ENCODE measurements at places on chromosomes 5 and 9.
A peak's percentile ranks its signal among the peaks of the same experiment; 100 is the strongest.

GRCh38 chr9:19156026-19156474 is 28.8 kb upstream of the PLIN2 start:
- no peak for DNase-seq

DNA sequence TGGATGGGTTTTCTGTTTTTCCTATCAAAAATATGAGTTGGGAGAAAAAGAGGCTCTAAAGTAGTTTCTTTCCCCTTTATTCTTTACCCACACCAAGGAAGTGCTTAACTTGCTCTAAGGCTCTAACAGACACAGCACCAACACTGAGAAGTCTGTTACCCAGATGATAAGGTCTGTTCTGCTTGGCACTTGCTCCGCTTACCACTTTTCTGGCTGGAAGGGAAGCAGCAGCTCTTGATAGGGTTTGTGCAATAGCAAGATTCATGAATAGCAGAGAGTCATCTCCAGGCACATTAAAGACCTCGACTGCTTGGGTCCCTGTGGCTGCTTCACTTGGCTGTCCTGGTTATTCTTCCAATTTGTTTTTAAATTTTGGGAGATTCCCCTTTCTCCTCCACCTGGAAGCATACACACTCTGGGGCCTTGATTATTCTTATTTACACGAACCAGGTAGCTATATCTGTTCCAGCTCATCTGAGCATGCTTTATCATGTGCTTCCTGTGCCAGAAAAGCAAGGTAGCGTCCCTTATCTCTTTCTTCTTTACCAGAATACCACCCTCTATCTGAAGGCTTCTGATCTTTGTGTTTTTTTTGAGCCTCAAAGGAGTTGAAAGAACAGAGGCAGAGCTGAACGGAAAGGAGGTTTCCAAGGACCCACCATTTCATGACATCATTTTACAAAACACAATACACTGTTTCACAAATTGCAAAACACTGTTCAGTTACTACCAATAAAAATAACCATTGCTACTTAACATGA is 24.8 kb downstream of the PPP3R2 start:
- DNase-seq = no peak

- DNase-seq = peak; percentile 41
These were observed 183.1 kb downstream of the TRIO start for GRCh38 chr5:14326035-14326903.

DNA sequence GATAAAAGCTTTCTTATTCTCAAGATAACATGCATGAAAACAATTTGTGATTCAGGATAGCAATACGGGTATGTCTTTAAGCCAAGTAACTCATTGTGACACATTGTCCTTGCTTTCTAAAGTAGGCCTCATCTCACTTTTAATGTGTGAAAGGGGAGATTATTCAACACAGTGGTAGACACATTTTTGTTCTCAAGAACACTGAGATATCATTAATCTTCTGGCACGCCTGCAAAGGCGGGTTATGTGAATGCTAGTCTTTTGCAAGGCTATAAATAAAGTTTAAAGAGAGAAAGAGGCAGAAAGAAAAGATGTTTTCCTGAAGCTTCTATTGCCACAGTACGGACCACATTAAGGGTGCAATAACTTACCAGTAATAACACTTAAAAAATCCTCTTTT is 181.8 kb upstream of the MEF2C start:
- DNase-seq = no peak

DNA sequence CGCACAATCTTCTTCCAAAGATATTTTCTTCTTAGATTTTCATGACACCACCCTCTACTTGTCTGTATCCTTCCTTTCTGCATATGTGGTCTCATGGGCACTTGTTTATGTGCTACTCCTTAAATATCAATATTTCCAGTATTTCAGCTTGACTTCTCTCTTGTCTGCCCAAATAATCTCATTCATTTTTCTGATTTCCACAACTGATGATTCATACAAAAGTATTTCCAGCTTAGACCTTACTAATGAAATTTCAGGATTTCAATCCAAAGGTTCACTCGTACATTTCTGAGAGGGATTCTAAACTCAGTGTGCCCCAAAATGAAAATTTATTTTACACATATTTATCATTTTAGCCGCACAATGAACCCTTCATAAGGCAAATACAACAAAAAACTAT is 928.9 kb upstream of the C9orf72 start:
- DNase-seq = no peak

GRCh38 chr9:77375956-77376532 is 198.7 kb downstream of the VPS13A start:
- no peak for DNase-seq

DNA sequence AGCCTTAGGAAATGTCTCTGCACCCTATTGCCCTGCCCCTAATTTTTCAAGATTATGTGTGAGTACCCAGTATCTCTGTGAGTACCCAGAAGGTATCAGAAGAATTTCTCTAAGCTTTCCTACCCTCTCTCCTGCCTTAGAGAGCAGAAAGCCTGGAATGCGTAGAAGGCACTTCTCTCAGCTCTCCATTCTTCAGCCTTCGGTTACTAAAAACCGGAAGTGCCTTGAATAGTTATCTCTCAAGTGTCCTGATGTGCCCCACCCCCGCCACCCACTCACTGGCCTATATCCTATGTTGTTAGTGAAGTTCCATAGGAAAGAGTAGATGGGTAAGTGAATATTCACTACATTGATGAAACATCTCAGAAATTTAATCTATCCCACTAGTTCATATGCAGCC is 210.7 kb upstream of the CDH10 start:
- no peak for DNase-seq

DNA sequence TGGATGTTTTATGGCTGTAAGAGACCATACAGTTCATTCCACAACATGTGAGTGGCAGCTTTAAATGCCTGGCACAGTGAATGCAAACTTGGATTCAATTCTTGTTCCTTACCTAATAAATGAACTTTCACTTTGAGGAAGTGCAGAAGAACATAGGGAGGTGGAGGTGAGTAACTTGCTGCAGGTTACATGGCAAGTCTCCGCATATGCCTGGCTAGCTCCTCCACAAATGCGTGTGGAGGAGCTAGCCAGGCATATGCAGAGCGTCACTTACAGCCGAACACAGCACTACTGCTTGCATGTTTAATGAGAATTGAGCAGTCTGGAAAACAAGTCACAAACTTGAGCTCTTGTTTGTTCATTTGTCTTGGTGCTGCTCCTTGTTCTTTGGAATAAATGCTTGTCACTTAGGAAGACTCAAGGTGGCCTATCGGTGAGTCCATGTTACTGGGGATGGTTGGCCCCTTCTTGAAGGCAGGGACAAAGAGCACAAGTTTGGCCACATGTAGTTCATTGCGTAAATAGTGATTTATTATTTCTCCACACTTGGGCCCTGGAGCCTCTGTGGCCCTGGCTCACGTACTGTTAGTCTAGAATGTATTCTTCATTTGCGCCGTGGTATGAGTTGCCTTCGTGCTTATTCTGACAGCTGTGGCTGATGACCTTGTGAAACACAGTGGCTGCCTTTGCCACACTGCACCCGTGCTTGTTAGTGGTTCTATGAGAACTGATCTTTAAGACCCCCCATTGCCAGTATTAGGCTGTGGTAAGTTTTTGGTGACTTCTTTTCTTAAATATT is 3.1 kb downstream of the ISOC1 start:
- DNase-seq = no peak

DNA sequence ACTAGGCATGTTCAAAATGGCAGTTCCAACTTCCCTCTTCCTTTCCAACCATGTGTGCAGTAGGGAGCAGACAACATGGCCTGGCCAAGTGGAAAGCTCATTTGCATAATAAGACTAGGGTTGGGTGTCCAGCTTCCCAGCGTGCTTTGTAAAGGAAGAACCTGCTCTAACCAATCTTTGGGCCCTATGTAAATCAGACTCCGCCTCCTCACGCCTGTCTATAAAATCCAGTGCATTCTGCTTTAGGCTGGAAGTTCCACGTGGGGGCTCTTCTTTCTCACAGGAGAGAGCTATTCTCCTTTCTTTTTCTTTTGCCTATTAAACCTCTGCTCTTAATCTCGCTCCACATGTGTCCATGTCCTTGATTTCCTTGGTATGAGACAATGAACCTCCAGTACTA is 83.4 kb downstream of the GCNT1 start:
- DNase-seq = peak; percentile 58

GRCh38 chr5:59760785-59761348 is 132.7 kb downstream of the PDE4D start:
- no peak for DNase-seq

DNA sequence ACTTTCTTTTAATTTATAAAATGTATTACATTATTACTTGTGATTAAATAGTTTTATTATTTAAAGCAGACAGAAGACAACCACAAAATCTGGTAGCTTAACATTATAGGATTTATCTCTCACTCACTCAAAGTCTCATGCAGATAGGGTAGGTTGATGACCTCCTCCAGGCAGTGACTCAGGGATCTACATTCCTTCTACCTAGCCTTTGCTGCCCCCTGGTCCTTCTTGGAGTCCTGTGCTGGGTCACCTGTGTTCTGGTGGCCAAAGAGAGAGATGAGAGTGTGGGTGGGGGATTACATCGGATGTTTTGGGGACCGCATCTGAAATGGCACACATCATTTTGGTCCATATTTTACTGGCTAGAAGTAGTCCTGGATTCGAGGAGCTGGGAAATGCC is 95.7 kb upstream of the CTSL start:
- no peak for DNase-seq

DNA sequence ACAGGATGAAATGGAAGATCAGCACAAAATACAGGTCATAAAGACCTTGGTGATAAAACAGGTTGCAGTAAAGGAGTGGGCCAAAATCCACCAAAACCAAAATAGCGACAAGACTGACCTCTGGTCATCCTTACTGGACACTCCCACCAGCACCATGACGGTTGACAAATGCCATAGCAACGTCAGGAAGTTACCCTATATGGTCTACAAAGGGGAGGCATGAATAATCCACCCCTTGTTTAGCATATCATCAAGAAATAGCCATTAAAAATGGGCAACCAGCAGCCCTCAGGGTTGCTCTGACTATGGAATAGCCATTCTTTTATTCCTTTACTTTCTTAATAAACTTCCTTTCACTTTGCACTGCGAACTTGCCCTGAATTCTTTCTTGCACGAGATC is 6.0 kb upstream of the NDUFB6 start:
- no peak for DNase-seq

DNA sequence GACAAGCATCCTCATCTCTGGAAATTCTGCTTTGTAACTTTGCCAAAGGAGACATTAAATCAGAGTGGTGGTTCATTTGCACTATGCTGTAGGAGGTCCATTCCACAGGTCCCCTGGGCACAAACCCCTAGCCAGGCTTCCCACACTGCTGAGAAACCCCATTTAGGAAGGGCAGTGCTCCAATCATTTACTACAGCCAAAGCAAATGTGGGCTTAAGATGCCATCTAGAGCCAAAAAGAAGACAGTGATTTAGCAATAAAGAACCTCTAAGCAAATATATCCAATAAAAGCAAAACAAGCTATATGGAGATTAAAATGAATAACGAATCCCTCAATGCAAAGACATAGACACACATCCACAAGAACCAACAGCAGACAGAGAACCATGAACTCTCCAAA is 129.0 kb upstream of the ALDH1B1 start:
- DNase-seq = no peak

DNA sequence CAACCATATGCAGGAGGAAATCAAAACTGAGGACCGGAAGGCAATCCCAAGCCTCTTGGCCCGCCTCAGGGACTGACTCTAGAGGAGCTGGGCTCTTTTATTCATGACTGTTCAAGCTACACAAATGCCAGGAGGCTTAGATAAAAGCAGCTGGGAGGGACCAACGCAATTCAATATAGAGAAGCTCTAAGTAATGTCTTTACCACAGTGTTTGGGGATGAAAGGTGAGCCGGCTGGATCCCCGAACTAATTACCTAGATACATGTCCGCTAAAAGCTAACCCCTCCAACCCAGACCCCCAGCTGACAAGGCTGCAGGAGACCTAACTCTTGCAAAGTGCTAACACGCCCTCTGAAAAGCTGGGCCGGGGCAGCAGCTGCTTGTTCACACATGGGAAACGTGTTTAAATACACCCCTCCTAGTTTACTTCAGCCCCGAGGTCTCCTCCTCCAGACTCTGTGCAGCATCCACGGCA is 67.5 kb downstream of the TLE1 start:
- peak; percentile 81 for DNase-seq

DNA sequence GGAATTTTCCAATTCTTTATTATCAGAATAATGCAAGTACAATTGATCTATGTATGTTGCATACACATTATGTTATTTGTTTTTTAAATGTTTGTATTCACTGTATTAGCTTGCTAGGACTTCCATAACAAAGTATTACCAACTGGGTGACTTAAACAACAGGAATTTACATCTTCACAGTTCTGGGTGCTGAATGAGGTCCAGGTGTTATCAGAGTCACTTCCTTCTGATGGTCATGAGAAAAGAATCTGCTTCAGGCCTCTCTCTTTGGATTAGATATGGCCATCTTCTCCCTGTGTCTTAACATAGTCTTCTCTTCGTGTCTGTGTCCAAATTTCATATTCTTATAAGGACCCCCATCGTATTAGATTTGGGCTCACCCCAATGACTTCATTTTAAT is 229.1 kb upstream of the TRPC7 start:
- DNase-seq = no peak

DNA sequence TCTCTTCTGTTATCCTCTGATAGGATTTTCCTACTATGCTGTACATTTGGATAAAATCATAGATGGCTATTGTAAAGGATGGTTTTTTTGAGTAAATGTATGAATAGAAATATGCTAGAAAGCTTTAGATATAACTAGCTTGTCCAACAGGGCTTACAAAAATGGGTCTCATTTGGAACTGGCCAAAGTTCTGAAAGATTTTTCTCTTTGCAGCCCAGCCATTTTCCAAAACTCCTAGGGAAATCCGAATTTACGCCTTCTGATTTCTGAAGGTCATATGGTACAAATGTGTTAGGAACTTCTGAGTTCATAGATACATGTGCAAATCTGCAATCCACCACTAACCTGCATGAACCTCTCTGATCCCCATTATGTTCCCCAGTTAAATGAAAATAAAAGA is 603.9 kb upstream of the C9orf72 start:
- DNase-seq = no peak

GRCh38 chr9:69519470-69520240 is 152.5 kb downstream of the APBA1 start:
- no peak for DNase-seq

Measured in ELF-1 (cell line).